Cortex of kidney (tissue), 1 donor: ENCODE measurements at places on chromosomes 6 and 20.

DNA sequence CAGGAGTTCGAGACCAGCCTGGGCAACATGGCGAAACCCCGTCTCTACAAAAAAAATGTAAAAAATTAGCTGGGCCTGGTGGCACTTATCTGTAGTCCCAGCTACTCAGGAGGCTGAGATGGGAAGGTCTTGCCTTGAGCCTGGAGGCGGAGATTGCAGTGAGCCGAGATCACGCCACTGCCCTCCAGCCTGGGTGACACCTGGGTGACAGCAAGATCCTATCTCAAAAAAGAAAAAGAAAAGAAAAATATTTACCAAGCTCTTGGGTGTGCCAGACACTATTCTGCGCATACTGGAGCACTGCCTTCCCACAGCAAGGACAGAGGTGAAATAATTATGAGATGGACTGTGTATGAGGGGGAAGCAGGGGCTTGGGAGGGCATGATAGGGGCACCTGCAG, 19.6 kb downstream of the POFUT1 start:
- DNase-seq: no peak

DNA sequence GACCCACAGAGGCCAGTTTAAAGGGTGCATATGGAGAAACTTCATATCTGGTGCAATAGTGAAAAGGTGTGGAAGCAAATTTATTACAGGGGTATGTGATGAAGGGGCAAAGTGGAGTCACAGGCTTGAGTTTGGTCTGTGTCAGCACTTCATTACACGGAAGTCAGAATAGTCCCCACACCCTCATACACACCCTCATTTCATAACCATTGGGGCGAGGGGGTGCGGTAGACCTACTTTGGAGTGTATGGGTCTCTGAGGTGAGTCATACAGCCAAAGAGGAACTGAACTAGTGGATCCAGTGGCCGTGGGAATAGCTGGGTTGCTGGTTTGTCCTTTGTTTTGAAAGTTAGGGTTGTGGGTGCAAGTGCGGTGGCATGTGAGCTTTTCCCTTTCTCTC, 3.3 kb downstream of the TM9SF4 start:
- no peak for DNase-seq

- DNase-seq: no peak
Measured at GRCh38 chr6:157093536-157093935, 229.8 kb downstream of the TMEM242 start.

- DNase-seq: no peak
Measured at GRCh38 chr6:16511040-16511660, 250.1 kb downstream of the ATXN1 start.

GRCh38 chr6:136067731-136068341, 182.3 kb downstream of the MTFR2 start:
- DNase-seq: no peak

DNA sequence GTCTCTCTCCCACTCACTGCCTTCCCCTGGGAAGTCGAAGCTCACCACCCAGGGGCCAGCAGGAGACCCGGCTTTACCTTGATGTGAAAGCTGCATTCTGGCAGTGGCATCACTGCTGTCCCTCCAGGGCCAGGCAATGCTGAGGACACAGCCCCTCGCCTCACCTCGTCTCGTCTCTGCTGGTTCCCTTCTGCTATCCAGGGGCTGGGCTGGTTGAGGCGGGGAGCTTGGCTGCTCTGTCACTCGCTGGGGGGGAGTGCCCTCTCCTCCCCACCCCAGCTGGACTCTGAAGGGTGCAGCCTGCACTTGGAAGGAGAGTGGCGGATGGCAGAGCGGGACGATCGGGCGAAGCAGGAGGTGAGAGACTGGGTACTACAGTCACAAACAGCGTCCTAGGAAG, 12.7 kb upstream of the DSN1 start:
- no peak for DNase-seq

GRCh38 chr6:5936140-5936539, 70.6 kb downstream of the NRN1 start:
- no peak for DNase-seq

- no peak for DNase-seq
Measured at GRCh38 chr6:17390276-17390675, 3.1 kb upstream of the CAP2 start.

GRCh38 chr6:10809098-10809497, 29.2 kb downstream of the MAK start:
- no peak for DNase-seq

- no peak for DNase-seq
Measured at GRCh38 chr6:134131530-134132139, 79.2 kb upstream of the SLC2A12 start.

DNA sequence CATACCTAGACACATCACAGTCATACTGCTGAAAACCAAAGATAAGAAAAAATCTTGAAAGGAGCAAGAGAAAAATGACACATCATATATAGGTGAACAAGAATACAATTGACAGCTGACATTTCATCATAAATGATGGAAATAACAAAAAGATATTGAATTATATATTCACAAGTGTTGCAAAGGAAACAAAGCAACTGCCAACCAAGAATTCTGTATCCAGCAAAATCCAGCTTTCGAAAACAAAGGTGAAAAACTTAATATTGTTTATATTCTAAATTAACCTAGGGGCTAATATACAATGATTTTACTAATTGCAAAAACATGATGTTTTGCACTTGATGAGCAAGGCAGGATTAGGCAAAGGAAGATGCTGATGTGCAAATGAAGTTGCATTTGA, 84.3 kb downstream of the MOXD1 start:
- DNase-seq: no peak

DNA sequence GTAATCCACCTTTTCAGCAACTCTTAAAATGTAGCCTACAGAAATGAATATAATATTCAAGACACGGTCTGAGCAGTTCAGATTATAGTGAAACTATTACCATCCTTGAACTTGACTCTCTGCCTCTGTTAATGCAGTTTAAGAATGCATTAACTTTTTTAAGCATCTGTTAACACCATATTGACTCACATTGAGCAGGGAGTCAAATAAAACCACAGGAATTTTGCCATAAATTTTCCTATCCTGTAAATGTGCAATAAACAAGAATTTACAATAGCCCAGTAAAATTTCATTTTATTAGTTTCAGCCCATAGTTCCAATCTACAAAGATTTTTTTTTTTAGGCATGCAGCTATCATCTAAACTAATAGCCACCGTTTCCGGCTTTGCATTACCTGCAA, 239.2 kb upstream of the DEFB112 start:
- DNase-seq: no peak

DNA sequence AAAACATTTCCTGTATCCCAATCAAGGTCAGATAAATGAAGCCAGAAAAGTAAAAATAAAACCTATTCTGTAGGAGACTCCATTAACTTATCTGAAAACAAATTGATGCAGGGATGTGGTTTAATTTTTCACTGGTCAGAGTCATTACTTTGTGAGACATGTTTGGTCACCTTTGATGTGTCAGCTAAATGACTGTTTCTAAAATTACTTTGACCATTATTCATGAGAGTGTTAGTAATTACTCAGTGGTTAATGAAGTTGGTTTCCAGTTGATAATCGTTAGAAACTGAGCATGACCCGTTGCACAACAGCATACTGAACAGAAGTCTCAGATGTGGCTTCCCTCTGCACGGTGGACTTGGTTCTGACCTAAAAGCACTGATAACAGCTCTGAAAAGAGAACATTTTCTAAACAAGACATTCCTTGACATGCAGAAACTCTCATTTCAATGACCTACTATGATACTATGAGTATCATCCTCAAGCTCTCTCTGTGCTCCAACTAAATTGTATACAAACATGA, 410.5 kb upstream of the RNF217 start:
- no peak for DNase-seq

- DNase-seq: no peak
Measured at GRCh38 chr6:124546601-124547000, 415.6 kb upstream of the RNF217 start.

DNA sequence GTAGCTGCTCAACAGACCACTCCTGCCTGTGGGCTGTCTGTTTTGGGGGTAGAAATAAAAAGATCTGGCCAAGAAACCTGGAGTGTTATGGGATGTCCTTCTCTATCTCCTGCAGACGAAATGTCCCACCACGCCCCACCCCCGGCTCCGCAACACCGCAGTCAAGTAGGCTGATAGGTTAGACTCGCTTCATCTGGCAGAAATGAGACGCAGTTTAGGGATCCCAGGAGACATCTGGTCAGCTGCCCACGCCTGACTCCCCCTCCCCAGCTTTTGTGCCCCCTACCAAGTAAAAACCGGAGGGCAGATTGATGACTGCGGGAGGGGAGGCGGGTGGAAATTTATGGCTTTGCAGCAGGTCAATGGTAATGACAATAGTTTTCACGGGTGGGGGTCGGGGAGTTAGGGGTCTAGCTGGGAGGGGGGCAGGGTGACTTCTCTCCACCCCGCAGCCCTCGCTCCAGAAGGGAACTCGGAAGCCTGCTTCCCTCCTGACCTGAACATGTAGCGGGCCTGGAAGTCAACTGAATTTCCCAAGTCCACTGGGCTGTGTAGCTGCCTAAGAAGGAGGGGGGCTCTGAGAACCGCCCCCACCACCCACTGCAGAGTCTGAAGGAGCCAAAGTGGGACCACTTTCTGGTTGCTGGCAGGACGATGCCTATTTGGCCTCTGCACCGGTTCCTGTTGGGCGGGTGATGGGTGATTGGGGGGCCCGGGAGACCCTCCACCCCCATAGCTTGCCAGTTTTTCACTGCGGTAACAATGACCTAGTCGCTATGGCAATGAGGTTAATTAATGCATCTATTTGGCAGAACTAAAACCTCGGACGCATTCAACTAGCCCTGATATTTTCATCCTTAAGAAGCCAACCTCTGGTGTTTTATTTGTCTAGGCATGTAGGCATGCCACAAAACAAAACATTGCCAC, 25.7 kb downstream of the PMEPA1 start:
- no peak for DNase-seq

GRCh38 chr20:38997622-38998021, 35.5 kb downstream of the DHX35 start:
- no peak for DNase-seq

DNA sequence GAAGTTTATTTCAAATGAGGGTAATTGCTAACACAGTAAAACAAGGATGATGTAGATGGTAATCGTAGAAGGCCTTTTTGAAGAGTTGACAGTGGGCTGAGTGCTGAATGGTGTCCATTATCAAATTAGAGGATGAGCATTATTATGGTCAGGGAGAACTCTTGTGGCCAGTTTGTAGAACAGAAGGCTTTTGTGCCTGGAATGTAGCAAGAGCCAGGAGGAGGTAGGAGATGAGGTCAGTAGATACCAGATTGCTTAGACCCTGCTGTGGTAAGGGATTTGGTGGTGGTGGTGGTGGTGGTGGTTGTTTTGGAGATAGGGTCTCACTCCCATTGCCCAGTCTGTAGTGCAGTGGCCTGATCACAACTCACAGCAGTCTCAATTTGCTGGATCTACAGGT, 6.2 kb downstream of the CSE1L start:
- no peak for DNase-seq

- no peak for DNase-seq
Measured at GRCh38 chr6:90195094-90195829, 101.4 kb downstream of the BACH2 start.

- DNase-seq: no peak
Measured at GRCh38 chr20:4810426-4811019, 88.8 kb downstream of the PRND start.

DNA sequence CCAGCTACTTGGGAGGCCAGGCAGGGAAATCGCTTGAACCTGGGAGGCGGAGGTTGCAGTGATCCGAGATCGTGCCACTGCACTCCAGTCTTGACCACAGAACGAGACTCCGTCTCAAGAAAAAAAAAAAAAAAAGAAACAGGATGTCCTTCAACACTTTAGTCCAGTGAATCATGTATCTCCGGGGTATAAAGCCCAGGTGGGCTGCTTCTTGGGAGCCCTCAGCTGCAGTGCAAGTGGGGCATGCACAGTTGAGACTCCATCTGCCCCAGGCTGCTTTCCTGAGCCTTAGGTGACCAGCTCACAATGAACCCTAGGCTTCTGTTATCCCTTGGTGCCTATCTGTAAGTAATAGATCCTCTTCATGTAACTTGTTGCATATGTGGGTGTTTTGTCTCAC, 187.1 kb upstream of the RNF24 start:
- no peak for DNase-seq

- no peak for DNase-seq
Measured at GRCh38 chr6:124719913-124720312, 242.3 kb upstream of the RNF217 start.

DNA sequence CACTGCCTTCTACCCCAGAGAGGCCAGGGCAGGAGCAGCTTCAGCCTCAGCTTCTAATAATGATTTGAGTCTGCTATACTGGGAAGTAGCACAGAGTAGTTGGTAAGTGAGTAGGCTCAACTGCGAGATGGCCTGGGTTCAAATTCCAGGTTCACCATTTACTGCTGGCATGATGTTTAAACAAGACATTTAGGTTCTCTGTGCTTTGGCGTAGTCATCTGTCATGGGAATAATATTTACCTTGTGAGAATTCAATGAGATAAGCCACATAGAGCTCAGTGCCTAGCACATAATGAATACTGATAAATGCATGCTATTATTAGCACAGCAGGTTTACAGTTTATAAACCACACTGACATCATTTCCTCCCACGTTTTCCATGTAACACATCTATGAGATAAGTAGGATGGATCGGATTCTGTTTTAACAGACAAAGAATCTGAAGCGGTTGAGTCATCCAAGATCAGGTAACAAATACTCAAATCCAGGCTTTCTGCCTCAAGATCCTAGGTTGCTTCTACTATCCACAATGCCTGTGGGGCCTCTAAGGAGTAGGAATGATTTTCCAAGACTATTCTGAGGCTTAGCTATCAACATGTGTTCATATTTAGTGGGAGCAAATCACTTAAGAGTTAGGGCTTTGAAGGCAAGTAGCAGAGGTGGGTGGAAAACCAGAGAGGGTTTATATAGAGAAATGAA, 72.9 kb upstream of the DTNBP1 start:
- no peak for DNase-seq

DNA sequence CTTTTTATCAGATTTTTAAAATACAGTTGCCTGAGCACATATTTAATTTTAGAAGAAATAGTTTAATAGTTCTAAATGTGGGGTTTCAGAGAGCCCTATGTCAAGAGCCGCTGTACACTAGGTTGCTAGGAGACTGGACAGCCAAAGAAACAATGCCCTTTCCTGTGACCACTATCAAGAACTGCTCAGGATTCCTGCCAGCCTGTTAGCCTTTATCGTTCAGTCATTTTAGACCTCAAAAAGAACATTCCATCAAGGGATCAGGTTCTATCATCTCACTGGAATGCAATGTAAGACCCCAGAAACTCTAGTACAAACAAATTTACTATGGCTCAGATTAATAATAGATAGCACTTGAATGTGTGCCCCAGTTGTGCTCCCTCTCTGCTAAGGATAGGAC, 181.2 kb upstream of the CCN2 start:
- no peak for DNase-seq

DNA sequence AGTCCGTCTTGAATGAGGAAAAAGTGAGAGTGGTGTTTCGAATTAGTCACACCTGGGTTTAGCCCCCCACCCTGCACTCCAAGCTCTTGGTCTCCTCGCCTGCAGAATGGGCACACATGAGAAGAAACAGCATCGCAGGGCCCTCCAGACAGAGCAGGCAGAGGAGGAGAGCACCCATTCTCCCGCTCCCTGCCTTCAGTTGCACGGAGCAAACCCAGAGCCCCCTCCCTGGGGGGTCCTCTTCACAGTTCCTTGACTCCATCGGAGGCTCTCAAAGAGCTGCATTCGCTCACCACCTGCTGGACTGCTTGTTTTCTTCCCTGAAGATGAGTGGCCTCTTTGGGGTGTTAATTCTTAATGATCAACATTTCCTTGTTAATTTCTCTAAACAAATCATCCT, 5.1 kb downstream of the CST7 start:
- DNase-seq: no peak
